ENCODE measurements at places on chromosomes 6 and 20.

DNA sequence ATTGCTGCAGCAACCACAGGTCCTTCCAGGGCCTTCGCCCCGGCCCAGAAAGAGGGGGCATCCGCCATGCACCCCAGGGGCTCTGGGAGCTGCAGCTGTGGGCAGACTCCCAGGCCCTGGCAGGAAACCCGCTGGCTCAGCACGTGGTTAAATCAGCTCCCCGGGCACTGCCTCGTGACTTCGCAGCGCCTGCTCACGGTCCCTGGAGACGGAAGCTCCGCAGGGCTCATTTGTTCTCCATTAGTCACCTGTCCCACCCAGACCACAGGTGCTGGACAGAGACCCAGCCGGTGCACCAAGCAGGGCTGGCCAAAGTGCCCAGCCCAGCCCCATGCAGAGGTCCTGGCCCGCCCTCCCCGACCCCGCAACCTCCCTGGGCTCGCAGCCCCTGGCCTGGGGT, 14.7 kb downstream of the KCNQ2 start:
- DNase-seq, result no peak

DNA sequence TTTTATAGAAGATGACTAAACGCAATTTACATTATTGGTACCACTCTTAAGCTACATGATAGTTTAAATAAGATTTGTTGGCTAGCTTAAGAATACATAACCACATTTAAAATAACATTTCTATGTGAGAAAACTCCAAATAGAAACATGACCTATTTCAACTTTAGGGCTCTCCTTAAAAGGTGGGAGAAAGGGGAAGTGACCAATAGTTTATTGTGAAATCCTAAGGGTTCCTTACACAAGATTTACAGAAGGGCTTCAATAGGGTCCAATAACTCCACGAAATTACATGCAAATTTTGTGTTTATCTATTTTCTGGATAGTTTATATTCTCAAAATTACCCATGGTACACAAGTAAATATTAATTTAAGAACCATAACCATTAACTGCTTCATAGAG, 91.6 kb upstream of the DST start:
- no peak for DNase-seq

GRCh38 chr6:104930939-104931338, 26.0 kb upstream of the LIN28B start:
- no peak for DNase-seq

DNA sequence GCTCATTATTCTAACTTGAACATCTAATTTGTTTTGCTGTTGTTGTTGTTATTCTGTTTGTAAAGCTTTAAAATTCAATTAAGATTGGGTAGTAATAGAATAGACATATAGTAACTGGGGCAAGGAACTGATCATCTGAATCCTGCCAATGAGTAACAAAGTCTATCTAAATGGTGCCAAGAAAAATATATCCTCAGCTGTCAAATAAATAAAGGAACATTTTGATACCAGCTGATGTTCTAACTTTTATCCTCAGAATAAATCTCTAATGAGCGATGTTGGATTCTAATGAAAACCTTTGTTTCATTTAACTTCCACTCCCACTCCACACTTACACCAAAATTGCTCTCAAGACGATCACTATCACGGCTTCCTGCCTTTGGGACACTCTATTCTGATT, 210.9 kb downstream of the TINAG start:
- DNase-seq, result no peak

- no peak for DNase-seq
Observed at GRCh38 chr6:107106165-107106564, 9.2 kb downstream of the BEND3 start.

GRCh38 chr6:35491558-35492257, 5.2 kb downstream of the TEAD3 start:
- DNase-seq, result no peak

- no peak for DNase-seq
Observed at GRCh38 chr6:142857233-142857761, 87.7 kb downstream of the HIVEP2 start.

DNA sequence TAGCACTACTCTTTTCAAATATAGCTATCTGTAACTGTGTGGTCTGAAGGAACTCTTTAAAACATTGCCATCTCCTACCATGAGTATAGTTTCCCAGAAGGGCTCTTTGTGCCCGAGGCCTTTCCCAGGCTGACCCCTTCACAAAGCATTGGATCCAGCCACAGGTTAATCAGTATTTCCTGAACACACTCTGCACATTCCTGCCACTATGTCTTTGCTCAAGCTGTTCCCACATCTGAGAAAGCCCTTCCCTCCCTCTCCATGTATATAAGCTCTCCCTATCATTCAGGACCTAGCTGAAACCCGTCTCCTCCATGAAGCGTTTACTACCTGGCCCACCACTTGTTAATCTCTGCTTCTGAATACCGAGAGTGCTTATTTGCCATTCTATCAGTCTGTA, 47.8 kb upstream of the PKHD1 start:
- no peak for DNase-seq

DNA sequence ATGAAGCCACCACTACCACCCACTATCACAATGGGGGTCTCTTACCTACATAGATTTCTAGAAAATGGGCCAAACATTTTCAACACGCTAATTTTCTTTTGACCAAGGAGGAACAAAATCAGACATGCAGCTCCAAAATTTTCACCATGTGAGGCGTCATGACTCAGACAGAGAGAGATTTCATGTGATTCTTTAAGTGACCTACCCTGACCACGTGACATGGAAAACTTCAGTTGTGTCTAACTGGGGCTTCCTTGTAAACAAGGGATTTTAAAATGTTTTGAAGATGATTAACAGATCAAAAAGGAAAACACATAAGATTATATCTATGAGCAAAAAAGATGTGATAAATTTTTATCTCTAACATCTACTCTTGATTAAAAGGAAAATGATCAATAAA, 199.2 kb downstream of the TBXT start:
- DNase-seq, result no peak

DNA sequence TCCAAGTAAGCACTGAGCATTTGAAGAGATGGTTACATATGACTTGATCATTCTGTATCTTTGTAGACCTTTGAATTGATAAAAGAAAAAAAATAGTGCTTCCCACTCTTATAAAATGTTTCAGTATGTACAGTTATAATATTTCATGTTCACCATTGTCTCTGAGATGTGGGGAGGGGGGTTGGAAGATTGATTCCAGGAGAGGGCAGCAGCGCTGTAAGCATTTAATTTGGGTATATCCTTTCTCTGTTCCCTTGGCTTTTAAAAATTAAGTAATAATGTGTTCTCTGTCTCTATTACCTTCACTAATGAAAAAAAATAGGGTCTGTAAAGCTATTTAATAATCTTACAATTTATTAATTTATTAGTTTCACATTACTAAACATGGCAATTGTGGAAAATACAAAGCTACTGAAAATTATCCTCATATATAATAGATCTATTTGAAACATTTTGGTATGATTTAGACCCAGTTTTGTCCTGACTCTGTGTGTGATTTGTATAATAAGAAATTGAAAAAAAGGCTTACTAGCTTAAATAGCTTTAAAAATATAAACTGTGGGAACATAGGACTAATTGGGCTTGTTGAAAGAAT, 341.2 kb downstream of the CDKAL1 start:
- no peak for DNase-seq

DNA sequence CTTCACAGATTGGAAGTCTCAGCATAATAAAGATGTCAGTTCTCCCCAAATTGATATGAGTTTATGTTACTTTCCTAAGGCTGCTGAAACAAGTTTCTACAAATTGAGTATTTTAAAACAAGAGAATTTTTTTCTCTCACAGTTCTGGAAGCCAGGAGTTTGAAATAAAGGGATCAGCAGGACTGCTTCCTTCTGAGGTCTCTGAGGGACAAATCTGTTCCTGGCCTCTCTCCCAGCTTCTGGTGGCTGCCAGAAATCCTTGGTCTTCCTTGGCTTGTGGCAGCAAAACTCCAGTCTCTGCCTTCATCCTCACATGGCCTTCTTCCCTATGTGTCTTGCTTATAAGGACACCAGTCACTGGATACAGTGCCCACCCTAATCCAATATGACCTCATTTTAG, 136.1 kb downstream of the TFAP2A start:
- DNase-seq, result no peak

GRCh38 chr6:7644417-7644816, 54.4 kb downstream of the SNRNP48 start:
- DNase-seq, result no peak

- no peak for DNase-seq
Observed at GRCh38 chr6:125944434-125944816, 12.1 kb upstream of the HINT3 start.

- no peak for DNase-seq
Observed at GRCh38 chr6:93165850-93166430, 253.4 kb downstream of the EPHA7 start.

DNA sequence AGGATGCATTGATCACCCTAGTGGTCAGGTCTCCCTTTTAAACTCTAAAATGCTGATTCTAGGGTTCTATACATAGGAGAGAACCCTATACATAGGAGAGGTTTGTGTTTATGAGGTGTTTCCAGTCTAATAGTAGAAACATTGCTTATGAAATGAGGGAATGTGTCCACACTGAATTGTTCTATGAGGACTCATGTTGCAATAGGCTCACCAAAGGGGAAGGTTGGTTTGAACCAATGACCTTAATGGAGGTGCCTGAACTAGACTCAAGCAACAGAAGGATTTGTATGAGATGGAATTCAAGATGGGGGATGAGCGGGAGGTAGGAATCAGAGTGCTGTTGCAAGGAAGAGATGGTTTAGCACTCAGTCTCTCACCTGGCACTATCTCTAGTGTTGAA, 33.5 kb upstream of the UBR2 start:
- DNase-seq, result no peak

- no peak for DNase-seq
Observed at GRCh38 chr20:33653218-33653899, 8.8 kb upstream of the C20orf144 start.

DNA sequence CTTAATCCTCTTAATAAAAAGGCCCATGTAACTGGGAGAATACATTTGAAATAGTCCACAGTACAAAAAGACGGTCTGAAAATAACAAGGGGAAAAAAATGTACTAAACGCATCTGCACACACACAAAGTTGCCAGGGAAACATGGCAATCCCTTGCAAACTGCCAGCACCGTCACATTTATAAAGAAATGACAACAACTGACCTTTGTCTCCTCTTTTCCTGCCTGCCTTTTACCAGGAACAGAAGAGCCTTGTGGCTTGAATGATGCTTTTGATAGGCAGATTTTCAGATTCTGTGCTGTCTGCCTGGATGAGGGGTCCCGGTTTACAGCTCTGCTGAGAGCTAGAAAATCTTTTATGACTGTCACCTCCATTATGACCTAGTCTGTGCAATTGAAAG, 308.6 kb upstream of the ZFP64 start:
- DNase-seq, result no peak

DNA sequence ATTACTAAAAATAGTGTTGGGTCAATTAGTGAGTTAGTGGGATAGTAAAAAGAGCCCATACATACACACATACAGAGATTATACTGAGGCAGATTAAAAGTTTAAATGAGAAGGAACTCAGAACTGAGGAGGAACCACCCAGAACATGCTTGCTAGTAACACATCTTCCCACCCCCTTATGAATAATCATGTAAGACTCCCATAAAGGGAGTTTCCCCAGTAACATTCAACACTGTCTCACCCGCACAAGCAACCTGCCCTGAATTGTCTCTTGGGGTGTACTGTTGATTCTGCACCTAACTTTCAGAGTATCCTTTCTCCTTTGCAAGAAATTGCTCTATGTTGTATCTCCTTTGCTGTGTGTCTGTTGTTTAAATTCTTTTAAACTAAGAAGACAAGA, 11.1 kb upstream of the HLA-DQB2 start:
- DNase-seq, result no peak

GRCh38 chr6:56582236-56582635, 60.5 kb downstream of the DST start:
- DNase-seq, result no peak

DNA sequence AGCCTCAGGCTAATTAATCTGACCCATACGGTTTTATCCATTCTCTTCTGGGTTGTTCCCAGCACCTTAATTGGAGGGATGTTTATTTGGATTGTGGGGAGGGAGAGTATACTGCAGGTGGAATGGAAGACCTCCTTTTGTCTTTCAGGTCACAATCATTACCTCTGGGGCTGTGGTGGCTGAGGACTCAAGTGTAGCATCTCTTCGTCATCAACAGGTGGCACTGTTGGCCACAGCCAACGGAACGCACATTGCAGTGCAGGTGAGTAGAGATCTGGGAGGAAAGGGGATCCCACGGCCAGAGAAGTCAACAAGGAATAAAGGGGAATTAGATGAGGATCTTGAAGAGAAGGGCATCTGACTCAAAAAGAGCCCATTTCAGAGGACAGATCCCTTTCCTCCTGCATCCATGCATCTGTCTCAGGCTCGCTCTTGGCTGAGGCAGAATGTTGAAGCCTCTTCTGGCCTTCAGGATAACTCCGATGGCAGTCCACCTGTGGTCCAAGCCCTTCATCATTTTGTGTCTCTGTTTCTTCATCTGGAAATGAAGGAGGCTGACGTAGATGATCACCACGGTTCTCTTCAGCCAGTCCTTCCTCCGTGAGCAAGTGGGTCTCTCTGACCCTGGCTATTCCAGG, 3.2 kb upstream of the DEF6 start:
- peak; percentile 53 for DNase-seq

DNA sequence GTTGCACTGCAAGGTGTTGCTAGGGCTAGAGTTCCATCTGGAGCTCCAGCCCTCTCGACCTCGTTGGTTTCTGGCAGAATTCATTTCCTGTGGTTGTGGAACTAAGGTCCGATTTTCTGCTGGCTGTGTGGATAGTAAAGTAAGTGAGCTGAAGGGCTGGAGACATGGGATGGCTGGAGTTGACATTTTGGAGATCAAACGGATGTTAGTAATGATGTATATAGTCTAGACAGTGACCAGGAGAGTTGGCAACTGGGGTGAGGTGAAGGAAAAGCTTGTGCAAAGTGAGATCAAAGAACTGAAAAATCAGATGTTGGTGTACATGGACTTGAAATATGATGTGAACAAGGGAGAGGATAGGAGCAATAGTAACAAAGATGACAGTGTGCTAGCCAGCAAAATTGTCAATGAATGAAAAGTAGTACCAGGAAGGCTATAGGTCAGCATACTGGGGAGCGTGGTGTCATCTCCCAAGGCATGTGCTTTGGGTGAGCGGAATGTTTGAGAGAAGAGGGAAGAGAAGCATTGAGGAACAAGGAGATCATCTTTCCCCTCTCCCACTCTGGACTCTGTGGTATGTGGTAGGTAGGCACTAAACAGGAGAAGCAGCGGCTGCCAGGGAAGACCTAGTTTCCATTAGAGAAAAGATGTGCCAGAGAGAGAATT, 7.8 kb downstream of the QRSL1 start:
- DNase-seq, result no peak

GRCh38 chr20:51574248-51575033, 31.9 kb upstream of the NFATC2 start:
- no peak for DNase-seq

- no peak for DNase-seq
Observed at GRCh38 chr20:5159928-5160327, 33.1 kb downstream of the CDS2 start.

DNA sequence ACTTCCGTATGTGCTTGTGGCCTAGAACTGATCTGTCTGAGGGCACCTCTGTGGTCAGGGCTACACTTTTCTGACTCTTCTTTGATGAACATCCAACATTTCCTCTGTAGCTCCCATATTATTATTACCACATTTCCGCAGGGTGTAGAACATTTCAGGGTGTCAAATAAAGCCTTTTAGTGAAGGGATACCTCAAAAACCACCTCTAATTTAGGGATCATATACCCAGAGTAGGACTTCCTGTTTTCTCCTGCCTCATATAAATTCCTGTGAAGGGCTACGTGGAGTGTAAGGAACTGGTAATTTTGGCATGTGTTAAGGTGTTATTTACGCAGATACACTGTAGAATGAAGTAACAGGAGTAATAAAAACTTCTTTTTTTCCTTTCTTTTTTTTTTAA, 5.5 kb upstream of the MUC22 start:
- DNase-seq, result no peak

- DNase-seq, result no peak
Observed at GRCh38 chr6:4567141-4567540, 209.1 kb upstream of the CDYL start.

Measured in activated CD4-positive, alpha-beta T cell treated with anti-CD3 and anti-CD28 coated beads, Interleukin-2, amount 50 U/mL, for 1 hour (primary cell).